Stimulated activated naive B cell treated with anti-CD40 and anti-IgM and Interleukin-4, amounts not matched to agents 10 μg/mL and 1 μg/mL and 100 μg/mL, for 72 hours (primary cell): ENCODE measurements at places on chromosomes 1 and 21.

DNA sequence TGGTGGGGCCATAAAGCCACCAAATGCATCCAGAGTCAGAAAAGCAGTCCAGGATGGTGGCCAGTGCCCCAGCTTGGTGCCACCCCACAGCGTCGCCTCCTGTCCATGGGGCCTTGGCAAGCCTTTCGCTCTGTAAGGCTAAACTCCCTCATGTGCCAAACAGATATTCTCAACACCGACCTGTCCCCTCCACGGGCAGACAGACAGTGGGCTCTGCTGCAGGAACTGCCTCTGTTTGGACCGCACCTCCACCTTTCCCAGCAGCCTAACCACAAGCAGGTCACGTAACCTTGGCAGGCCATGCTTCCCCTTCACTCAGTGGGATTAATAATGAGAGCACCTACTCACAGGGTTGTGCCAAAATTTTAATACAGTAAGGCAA, 11.7 kb downstream of the RUNX1 start:
- no peak for DNase-seq

DNA sequence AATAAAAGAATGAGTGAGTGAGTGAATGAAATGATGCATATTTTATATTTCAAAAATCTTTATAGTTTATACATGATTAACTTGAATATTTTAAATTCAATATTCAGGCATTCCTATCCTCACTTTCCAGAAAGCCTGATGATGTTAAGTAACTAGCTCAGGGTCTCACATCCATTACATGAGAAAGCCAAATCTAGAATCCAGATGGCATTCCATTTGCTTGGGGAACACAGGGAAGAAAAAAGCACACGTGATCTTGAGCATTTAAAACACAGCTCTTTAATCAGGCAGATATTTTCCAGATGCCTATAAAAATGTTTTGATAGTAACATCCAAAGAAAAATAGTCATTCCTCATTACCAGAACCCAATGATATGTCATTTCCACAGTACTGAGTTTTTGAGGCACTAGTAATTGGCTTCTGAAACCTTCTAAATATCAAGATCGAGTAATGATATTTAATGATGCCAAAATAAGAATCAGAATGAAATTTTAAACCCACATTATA, 291.9 kb downstream of the DSCAM start:
- DNase-seq = no peak

DNA sequence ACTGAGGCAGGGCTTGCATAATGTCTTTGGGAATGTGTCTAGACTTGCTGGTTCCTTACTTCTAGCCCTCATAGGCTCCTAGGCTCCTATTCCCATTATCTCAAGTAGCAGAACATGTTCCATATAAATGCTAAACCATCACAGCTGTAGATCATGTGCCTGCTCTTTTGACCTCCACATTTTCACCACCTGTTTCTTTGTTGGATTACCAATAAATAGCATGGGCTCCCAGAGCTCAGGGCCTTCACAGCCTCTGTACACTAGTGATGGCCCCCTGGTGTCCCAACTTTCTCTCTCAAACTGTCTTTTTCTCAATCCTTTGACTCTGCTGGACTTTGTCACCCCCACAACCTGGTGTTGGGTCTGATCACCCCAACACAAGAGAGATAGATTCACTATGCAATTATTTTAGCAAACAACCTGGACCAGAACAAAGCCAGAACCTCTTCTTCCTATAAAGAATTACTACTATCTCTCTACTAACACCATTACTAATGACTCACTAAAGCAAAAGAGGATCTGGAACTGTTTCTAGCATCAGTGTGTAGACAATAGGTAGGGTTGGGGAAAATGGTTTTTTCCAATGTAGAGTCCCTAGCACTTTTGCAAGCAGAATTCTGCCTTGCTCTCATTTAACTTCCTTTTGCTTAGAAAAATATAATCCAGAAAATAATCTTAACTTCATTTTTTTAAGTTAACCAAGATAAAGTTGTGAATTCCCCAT, 51.7 kb downstream of the WLS start:
- DNase-seq = no peak

GRCh38 chr21:45470773-45471524, 66.0 kb downstream of the COL18A1 start:
- no peak for DNase-seq

- DNase-seq = no peak
These were observed 727.6 kb upstream of the CHRM3 start for GRCh38 chr1:238658763-238659162.

- DNase-seq = no peak
These were observed at the start of gene MAP3K21 for GRCh38 chr1:233327651-233328141. MAP3K21 (plus strand) TSS chr1:233327724; CDS start chr1:233328029, 305 bp downstream.

GRCh38 chr1:8204826-8205225, 113.1 kb upstream of the SLC45A1 start:
- no peak for DNase-seq

DNA sequence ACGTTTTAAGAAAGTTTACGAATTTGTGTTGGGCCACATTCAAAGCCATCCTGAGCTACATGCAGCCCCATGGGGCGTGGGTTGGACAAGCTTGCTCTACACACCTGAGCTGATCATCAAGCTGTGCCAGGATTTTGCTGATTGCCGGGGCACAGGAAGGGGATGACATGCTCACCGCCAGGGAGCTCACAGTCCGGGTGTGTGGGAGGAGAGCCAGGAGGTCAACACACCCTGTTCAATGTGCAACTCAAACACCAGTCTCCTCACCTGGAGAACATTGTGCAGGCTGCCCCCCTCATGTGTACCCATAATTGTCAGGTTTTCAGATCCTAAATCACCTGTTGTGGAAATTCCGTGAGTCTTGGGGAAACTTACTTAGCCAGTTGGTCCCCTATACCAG, 969 bp downstream of the CYP4A11 start:
- DNase-seq = no peak

- DNase-seq = no peak
These were observed 230.8 kb upstream of the CHRM3 start for GRCh38 chr1:239155466-239156091.

- no peak for DNase-seq
These were observed 9.1 kb downstream of the AHDC1 start for GRCh38 chr1:27594564-27595510.

- no peak for DNase-seq
These were observed 605.0 kb upstream of the PKN2 start for GRCh38 chr1:88079036-88079435.
